Ammon's horn (tissue), 1 donor: ENCODE measurements at places on chromosomes 4 and X.

- DNase-seq, result peak; percentile 28
Observed at GRCh38 chr4:40305328-40306170, 29.6 kb upstream of the CHRNA9 start.

GRCh38 chr4:171118091-171118490 lies 695.1 kb upstream of the GALNTL6 start:
- no peak for DNase-seq

DNA sequence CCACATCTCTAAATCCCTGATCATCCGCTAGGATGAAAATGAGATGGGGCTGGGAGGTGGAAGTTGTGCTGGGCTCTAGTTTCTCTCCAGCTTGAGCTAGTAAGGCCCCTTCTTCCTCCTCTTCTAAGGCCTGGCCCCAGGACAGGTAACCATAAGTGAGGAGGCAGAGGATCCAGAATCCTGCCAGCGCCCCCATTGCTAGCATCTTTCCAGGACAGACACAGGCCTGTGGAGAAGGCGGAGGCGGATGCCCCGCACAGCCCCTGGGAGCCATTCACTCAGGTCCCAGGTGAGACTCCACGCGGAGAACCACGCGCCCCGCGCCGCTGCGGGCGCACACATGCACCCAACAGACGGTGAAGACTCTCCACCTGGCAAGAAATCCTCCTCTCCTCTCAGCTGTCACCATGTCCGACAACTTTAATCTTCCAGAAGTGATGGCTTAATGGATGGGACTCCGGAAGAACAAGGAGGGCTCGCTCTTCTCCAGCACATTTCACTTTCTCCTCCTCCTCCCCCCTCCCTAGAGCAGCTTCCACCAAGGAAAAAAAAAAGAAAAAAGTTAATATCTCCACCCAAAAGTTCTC lies 793 bp downstream of the ARSJ start:
- no peak for DNase-seq

DNA sequence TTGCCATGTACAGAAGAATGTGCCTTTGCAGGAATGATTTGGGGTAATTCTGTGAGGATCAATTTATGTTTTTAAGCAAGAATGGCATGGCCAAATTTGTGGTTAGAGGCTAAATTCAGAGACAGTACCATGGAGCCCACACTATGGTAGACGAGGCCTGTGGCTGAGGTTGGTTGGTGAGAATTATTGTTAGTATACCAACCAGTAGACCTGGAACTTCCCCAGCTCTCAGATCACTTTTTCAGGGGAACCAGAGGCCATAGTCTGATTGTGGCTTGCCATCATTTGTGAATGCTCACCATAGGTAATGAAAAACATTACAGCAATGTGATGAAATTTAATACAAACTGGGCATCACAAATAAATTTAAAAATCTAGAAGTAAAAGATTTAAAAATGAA lies 56.3 kb downstream of the SHISA3 start:
- DNase-seq, result no peak

- no peak for DNase-seq
Observed at GRCh38 chr4:37597034-37597433, 89.1 kb downstream of the RELL1 start.

DNA sequence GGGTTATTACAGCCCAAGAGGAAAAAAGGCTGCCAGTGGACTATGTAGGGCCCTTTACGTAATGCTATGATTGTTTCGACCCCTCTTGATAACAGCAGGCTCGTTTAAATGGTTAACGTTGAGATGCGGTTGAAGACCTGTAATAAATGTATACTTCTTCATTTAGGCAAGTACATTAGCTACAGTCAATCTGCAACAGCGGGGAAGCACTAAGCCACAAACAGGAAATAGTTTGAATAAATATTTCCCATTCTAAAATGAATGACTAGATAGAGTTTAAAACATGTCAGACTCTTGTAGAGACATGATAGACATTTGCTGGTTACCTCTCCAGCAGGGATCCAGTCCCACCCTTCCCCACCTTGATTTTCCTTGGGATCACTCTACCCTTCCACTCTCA lies 38.1 kb upstream of the STIM2 start:
- no peak for DNase-seq

DNA sequence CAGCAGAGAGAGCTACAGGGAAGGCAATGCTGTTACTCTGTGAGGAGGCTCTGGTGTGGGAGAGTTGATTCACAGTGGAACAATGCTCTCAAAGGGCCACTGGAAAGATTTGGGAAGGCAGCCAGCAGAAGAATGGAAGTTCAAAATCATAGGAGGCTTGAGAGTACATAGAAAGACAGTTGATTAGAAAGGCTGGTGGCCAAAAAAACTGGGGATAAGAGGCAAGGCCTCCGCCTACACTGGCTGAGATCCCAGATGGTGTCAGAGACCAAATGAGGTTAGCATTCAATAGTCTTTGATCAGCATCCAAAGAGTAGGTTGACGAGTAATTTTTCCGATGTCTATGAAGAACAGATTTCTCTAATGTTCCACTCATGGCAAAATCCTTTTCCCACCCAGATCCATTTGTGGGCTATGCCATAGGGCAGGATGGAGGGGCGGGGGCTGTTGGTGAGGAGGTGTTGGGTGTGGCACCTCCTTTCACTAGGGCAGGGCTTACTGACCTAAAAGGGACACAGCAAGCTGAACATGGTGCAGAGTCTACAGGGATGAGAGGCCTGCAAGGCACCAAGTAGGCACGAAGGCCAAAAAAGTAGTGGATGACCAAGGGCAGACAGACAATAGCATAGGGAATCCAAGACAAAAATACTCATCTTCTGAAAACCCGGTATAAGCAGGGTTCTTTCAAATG lies 15.1 kb downstream of the TEC start:
- no peak for DNase-seq

DNA sequence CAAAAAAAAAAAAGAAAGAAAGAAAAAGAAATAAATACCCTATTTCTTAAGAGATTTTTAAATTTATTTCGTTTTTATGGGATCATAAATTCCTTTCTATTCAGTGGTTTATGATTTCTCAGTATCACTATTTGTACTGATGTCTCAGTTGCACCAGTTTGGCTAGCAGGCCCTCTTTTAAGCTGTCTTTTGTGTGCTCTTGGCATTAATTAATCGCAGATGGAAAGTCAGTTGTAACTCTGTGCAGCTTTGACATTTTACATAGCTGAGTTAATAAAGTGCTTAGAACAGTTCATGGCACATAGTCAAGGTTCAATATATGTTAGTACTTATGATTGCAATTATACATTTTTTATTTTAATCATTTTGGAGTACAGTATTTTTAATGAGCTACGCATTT lies 123.7 kb upstream of the NUDT6 start:
- no peak for DNase-seq

- DNase-seq, result no peak
Observed at GRCh38 chr4:140816806-140817510, 60.8 kb upstream of the TBC1D9 start.

GRCh38 chr4:4308800-4309441 lies 18.9 kb downstream of the ZBTB49 start:
- no peak for DNase-seq

DNA sequence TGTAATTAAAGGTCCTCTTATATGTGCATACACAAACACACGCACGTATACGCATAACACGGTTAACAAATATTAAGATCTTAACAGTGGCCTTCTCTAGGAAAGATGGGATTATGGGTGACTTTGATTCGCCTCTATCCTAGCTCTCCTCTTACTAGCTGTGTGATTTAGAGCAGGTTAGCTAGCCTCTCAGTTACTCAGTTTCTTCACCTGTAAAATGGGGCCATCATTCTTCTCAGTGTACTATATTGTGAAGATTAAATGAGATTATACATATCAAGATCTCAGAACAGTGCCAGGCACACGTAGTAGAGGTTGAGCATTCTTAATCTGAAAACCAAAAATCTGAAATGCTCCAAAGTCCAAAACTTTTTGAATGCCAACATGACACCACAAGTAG lies 159.3 kb downstream of the BCOR start:
- no peak for DNase-seq

GRCh38 chr4:5066101-5066500 lies 14.8 kb downstream of the STK32B start:
- DNase-seq, result no peak

GRCh38 chrX:15163131-15163530 lies 106.8 kb downstream of the ASB9 start:
- no peak for DNase-seq

- no peak for DNase-seq
Observed at GRCh38 chrX:148133105-148133725, 152.1 kb downstream of the FMR1NB start.

- no peak for DNase-seq
Observed at GRCh38 chrX:113770806-113771205, 813.1 kb upstream of the HTR2C start.

GRCh38 chrX:94744786-94745185 lies 1070.8 kb downstream of the FAM133A start:
- DNase-seq, result no peak

DNA sequence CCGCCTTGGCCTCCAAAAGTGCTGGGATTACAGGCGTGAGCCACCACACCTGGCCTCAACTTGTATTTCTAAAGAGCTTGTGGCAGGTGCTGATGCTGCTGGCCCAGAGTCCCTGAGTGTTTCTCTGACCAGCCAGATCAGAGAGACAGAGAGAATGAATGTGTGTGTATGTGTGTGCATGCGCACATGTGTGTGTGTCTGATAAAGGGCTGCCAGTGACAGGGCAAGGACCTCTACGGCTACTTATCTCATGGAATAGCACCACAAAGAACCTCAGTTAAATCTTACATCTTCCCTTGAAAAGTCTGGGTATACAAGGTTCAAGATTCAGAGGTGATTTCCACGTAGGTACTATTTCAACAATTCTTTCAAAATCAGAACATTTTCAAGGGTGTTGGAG lies 86.0 kb downstream of the SCD5 start:
- no peak for DNase-seq

DNA sequence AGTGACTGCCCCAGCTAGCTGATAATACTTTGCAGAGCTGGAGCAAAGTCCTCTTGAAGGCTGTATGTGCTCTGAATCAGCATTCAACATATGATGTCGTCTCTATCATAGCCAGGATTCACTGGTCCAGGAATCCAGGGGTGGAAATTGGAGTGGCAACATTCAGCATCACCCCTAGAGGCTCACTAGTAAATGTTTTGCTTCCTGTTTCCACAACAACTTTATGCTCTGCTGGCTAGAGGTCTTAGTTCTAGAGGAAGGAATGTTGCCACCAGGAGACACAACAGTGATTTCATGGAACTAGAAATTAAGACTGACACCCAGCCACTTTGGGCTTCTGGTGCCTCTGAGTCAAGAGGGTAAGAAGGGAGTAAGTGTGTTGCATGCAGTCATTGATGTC lies 11.3 kb downstream of the MAGEA1 start:
- no peak for DNase-seq

GRCh38 chr4:159725571-159725970 lies 622.7 kb downstream of the RAPGEF2 start:
- no peak for DNase-seq

DNA sequence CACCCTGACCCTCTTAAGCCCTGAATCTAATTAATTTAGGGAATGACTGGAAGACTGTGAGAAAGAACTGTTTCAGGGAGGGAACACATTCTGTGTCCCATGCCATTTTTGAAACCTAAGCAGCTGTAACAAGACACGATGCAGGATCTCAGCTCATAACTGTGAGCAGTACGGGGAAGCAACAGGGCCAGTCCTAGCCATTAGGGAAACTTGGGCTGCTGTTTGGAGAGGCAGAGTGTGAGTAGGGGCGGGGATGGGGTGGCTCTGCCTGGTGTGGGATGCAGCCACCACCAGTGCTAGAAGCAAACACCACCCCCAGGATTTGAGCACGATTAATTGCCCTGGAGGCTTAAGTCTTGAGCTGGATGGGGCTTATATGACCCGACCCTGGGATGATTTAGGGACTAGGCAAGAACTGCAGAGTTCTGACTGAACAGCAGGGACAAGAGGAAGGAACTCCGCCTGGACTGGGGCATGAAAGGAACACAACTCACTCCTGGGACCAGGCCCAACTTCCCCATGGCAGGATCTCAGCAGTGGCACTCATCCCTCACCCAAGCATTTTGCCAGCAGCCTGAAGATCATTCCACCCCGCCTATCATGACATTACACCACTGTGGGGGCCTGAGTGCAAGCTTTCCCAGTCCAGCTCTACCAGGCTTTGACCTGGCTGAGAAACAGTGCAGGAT lies 43.1 kb downstream of the ATRX start:
- DNase-seq, result peak; percentile 55

DNA sequence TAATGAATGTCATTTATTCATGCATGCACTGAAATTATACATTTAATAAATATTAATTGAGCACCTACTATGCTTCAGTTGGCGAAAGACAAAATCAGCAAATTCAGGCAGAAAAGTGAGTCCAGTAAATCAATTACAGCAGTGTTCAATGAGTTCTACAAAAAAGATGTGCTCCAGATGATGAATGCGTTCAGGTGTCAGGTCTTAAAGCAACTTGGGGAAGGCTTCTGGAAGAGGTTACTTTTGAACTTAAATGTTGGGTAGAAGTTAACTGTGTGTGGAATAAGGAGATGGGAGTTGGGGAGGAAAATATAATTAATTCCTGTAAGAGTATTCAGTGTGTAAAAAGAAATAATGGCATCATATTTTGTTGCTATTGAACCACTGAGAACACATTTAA lies 79.0 kb downstream of the SLC7A11 start:
- DNase-seq, result no peak
